DMS 273 treated with DMSO at 0.1 percent for 48 hours (cell line): ENCODE measurements at places on chromosomes 3 and 15.

DNA sequence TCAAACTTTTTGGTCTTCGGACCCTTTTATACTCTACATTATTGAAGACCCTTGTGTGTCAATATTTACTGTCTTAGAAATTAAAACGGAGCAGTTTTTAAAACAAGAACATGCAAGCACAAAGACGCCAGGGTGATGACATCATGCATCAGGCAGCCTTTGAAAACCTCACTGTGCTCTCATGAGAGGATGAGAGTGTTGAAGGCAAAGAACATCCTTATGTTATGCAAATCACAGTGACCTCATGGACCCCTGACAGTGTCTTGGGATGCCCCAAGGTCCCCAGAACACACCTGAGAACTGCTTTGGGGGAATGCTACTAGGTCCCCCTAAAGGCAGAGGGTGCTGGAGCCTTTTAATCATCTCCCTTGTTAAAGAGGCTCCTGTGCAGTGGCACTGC is 51.6 kb downstream of the CHDH start:
- DNase-seq = no peak

DNA sequence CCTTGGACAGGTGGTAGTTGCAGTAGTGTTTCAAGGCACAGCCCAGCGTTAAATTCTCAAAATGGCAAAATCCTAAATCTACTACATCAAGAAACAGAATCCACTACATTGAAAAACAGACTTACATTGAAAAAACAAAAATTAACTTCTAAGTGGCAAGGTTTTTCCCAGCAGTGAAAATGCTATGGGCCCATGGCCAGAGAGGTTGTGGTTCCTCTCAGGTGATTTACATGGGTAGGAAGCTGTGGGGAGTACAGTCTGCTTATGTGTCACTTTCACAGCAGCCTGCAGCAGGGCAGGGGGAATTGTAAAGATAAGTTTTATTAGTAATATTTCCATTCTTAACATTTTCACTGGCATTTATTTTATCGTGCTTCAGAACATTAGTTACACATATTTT is 24.9 kb downstream of the TTC14 start:
- DNase-seq = no peak

DNA sequence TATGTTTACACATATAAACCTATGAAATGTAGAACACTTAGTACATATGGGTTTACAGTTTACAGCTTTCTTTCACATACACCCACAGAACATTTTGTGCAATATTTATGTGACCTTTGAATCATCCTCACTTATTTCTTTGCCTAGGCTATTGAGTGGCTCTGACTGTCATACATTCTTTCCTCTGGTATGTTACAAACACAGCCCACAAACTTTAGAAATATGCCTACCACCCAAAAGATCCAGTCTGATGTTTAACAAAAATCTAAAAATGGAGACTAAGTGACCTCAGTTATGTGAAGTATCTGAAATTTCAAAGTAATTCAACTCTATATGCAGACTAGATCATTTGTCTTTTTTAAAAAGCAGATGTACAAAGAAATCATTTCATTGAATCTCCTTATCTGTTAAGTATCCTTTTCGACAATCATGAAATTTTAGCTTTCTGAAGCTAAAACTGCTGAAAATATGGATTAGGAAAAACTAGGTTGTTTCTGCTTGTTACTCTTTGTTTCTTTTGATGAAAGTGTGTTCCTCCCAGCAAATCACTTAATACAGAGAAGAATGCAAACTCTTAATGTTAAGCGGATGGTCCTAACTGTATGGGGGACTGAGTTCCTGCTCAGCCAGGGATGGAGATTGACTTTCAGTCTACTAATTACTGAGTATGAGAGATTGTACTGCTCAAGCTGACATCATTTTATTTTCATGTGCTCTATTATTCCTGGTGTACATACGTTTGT is 27.7 kb downstream of the CCDC54 start:
- no peak for DNase-seq

DNA sequence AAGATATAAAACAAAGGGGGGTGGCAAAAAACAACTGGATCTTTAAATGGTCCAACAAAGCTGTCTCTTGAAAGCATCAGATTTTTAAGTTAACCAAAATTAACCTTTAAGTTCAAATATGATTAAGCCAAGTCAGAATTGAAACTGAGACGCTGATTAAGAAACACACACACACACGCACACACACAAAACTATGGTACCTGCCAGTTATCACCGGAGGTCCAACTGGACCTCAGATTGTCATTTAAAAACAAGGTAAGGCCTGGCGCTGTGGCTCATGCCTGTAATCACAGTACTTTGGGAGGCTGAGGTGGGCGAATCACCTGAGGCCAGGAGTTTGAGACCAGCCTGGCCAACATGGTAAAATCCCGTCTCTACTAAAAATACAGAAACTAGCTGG is 10.4 kb downstream of the ARF4 start:
- DNase-seq = no peak

DNA sequence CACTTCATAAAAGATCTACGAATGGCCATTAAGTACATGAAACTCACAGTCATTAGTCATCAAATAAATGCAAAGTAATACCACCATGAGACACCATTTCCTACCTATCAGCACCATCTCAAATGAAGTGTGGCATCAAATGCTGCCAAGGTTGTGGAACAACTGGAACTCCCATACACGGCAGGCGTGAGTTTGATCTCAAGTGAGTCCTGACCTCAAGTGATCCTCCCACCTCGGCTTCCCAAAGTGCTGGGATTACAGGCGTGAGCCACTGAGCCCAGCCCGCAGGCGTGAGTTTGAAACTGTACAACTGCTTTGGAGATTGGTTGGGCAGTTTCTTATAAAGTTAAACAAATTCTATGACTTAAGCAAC is 28.8 kb upstream of the HDAC11 start:
- DNase-seq = no peak

DNA sequence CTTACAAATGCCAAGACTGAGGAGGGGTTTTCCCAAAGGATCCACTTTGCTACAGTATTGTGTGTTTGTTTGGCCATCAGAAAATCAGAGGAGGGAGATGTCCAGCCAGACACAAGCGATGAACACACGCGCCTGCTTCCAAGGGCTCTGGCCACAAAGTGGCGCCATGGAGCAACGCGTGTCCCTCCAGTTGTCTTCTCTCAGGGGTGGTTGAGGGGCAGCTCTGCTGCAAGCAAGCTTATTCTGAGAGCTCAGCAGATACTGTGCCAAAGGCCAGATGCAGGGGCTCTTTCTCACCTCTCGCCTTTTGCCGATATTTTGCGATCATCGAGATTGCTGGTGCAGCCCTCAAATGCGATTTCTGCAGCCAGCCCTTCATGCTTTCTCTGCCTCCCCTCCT is 88.9 kb upstream of the OSBPL11 start:
- no peak for DNase-seq
